ENCODE measurements at places on chromosomes 1 and 21.

DNA sequence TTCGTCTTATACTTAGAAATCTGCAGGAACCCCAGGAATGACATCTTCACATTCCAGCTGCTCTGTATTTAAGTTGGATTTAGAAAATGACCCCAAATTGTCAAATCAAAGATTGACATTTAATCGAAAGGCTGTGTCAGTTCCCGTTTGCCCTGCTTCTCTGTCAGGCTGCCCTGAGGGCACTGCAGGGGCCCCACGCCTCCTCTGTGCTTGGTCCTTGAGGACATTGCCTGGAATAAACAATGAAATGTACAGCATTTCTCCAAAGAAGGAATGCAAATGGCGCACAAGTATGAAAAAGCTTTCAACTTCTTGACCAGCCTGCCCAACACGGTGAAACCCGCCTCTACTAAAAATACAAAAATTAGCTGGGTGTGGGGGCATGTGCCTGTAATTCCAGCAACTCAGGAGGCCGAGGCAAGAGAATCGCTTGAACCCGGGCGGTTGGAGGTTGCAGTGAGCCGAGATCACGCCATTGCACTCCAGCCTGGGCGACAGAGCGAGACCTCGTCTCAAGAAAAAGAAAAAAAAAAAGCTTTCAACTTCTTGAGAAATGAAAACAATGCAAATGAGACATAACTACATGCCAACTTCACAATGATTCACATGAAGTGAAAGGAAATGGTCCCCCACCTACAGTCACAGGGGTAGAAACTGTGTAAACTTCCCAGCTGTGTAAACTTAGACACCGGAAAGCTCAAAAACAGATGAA is 3.0 kb downstream of the TMPRSS3 start:
- no peaks in the 10 kb centered on the region for H3K27me3 ChIP-seq
- H3K4me1 ChIP-seq, result peaks cover 6% of the 10 kb centered on the region
- no peak overlapping the region for H3K27ac ChIP-seq
- H3K36me3 ChIP-seq, result no peaks in the 10 kb centered on the region

GRCh38 chr1:10152709-10153284 is 57.6 kb upstream of the KIF1B start:
- H3K27me3 ChIP-seq, result no peaks in the 10 kb centered on the region
- peaks cover 13% of the 10 kb centered on the region for H3K36me3 ChIP-seq
- H3K4me3 ChIP-seq, result no peak overlapping the region
- H3K27ac ChIP-seq, result no peak overlapping the region
- peak; percentile 75 for DNase-seq

DNA sequence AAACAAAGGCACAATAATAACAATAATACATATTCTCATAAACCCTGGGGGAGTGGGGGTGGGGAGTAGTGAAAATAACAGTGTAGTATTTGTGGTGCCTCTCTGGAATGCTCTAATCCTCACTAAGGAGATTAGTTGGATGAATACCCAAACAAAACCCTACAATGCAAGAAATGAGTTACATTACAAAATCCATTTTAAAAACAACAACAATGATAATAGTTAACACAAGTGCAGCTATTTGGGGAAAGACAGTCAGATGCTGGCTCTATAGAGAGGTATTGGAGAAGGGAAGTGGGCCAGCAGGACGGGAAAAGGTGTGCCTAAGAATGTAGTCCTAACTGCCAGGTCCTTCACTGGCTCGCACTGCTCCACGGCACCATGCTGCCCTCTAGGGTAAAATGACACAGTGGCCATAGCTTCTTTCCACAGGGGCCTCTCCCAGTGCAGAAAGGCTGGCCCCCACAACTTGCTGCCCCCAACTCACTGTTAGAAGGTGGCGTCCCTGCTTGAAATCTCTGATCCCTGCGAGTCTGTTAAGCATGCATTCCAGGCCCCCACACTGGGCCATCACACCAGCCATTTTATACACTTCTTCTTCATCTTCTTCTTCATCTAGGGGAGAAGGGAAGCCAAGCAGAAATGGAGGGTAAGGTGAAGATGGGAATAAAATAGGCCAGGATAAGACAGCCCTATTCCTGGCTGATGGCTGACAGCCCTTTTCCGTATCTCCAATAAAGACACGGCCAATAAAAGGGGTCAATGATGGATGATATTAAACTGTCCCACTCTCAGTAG is 113.8 kb downstream of the UBR4 start:
- H3K27ac ChIP-seq, result no peak overlapping the region
- H3K27me3 ChIP-seq, result no peaks in the 10 kb centered on the region
- no peak overlapping the region for H3K4me3 ChIP-seq
- DNase-seq, result no peak
- no peaks in the 10 kb centered on the region for H3K4me1 ChIP-seq

- no peak overlapping the region for H3K4me3 ChIP-seq
- H3K4me1 ChIP-seq, result no peaks in the 10 kb centered on the region
- peaks cover 5% of the 10 kb centered on the region for H3K36me3 ChIP-seq
- H3K27me3 ChIP-seq, result peaks cover 9% of the 10 kb centered on the region
- DNase-seq, result no peak
Observed at GRCh38 chr1:228410671-228411070, 4.0 kb upstream of the TRIM11 start.

DNA sequence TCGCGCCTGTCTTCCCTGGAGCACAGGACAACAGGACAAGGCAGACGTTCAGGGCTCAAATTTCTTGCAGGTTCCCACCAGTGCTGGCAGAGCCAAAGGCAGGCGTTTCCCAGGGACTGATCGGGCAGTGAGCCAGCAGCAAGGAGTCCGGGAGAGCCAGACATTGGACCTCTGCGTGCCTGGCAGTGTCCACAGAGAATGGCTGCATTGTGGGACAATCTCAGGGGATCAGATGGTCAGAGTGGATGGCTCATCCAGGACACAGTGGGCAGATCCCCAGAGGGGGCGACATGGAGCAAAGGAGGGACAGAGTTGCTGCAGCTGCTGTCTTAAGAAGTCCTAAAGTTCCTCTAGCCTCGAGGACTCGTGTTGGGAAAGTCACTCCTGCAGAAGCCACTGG is 4.6 kb downstream of the TMEM63A start:
- H3K36me3 ChIP-seq, result peaks cover 28% of the 10 kb centered on the region
- no peak overlapping the region for H3K27ac ChIP-seq
- no peak overlapping the region for H3K4me3 ChIP-seq
- H3K4me1 ChIP-seq, result peaks cover 10% of the 10 kb centered on the region

DNA sequence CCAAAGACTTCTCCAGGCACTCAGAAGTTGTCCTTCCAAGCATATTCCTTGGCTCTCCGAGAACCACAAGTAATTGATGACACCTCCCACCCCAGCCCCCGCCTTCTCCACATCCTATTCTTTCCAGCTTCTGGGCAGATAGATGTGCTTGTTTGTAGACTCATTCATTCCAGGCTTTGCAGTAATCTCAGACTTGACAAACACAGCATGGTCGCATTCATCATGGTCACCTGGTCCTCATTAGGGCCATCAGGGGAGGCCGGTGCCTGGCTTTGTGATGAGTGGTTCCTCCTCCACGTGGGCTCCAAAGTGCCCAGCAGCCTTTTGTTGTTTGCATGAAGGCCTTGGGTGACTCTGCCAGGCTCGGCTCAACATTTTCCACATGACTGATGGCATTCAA is 28.5 kb upstream of the KCNE2 start:
- no peaks in the 10 kb centered on the region for H3K27me3 ChIP-seq
- no peak overlapping the region for H3K27ac ChIP-seq
- H3K36me3 ChIP-seq, result no peaks in the 10 kb centered on the region
- DNase-seq, result no peak
- H3K4me1 ChIP-seq, result no peaks in the 10 kb centered on the region

DNA sequence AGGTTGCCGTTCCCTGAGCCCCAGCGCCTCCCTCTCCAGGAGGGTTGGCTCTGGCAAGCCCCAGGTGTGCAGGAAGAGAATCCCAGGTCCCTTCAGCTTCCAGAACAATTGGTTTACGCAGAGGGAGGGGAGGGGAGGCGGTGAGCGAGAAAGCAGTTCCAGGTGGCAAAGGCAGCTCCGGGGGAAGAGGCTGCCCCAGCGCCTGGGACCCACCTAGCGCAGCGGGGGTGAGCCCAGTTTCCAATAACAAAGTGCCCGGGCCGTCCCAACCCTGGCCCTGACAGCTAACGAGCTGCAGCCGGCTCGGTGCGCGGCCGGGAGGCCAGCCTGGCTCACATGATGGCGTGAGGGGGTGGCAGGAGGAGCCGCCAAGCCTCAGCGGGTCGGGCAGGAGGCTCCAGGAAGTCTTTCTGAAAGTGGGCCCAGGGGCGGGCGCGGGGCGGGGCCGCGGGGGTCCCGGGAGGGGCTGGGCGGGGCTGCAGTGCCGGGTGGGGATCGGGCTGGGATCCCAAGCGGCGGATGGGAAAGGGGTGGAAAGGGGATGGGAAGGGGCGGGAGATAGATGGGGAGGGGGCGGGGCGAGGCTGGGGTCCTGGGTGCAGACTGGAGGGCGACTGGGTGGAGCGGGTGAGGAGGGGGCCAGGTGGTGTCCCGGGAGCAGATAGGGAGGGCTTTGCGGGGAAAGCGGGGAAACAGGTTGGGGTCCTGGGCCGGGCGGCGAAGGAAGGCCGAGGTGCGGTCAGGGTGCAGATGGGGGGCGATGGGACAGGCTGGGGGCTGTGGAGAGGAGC is 22.8 kb downstream of the DHRS3 start:
- peak; percentile 96 for DNase-seq
- H3K4me3 ChIP-seq, result peak overlapping the region; percentile 70
- peaks cover 6% of the 10 kb centered on the region for H3K4me1 ChIP-seq
- no peaks in the 10 kb centered on the region for H3K27me3 ChIP-seq
- H3K27ac ChIP-seq, result no peak overlapping the region

DNA sequence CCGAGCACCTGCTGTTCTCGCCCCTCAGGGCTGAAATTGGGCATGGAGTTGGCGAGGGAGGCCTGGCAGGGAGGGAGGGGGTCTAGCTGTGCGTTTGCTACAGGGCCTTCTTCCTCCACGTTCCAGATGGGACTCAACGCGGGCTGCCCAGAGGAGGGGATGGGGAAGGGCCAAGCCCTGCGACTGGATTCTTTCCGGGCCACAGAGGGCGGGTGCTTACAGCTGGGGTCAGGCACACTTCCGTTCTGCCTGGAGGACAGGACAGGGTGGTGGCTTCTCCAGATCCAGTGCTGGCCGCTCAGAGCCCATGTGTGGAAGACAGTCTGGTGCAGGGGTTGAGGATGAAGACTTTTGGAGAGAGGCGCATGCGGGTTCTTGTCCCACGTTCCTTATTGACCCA is 90.0 kb downstream of the EDEM3 start:
- no peak overlapping the region for H3K27ac ChIP-seq
- H3K36me3 ChIP-seq, result no peaks in the 10 kb centered on the region
- peak; percentile 47 for DNase-seq
- H3K4me3 ChIP-seq, result no peak overlapping the region
- no peaks in the 10 kb centered on the region for H3K27me3 ChIP-seq
- H3K4me1 ChIP-seq, result peaks cover 5% of the 10 kb centered on the region

- no peak overlapping the region for H3K4me3 ChIP-seq
- no peak for DNase-seq
- H3K4me1 ChIP-seq, result no peaks in the 10 kb centered on the region
Observed at GRCh38 chr1:110463725-110464124, 12.8 kb downstream of the PROK1 start.

DNA sequence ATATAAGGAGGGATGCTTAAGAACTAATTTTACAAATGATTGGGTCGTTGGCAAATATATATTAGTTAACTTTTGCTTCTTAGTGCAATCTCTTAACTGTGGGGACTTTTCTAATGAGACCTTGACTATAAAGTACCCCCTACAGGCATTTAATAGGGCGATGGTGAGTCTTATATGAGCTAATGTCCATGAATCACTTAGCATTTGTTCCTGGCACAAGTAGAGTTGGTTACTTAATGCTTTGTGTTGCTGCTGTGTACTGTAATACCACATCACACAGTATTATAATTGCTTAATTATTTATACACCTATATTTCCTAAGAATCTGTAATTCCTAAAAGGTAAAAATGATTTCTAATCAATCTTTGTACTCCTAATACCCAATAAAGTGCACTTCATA is 25.3 kb upstream of the TMCO1 start:
- no peaks in the 10 kb centered on the region for H3K27me3 ChIP-seq
- H3K4me1 ChIP-seq, result no peaks in the 10 kb centered on the region
- no peak overlapping the region for H3K4me3 ChIP-seq
- no peak for DNase-seq
- H3K27ac ChIP-seq, result no peak overlapping the region
- no peaks in the 10 kb centered on the region for H3K36me3 ChIP-seq

- no peak overlapping the region for H3K4me3 ChIP-seq
- H3K27ac ChIP-seq, result no peak overlapping the region
- no peaks in the 10 kb centered on the region for H3K4me1 ChIP-seq
- H3K36me3 ChIP-seq, result no peaks in the 10 kb centered on the region
- no peak for DNase-seq
Observed at GRCh38 chr1:198923993-198924392, 285.2 kb downstream of the PTPRC start.

DNA sequence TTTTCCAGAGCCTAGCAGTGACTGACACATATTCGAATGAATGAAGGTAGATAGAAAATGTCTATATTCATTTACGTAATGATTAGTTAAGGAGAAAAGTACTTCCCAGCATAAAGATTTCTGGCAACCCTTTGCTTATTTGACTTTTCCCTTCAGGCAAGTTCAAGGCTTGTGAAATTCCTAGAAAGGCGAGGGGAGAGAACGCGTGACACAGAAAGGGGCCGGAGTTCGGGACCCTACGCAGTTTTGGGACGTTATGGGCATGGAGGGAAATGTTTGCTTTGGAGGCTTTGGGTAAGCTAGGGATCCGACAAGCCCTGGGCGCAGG is 472 bp upstream of the USP25 start:
- H3K4me1 ChIP-seq, result no peaks in the 10 kb centered on the region
- no peak for DNase-seq
- peaks cover 3% of the 10 kb centered on the region for H3K36me3 ChIP-seq
- no peaks in the 10 kb centered on the region for H3K27me3 ChIP-seq
- peak overlapping the region; percentile 84 for H3K4me3 ChIP-seq

DNA sequence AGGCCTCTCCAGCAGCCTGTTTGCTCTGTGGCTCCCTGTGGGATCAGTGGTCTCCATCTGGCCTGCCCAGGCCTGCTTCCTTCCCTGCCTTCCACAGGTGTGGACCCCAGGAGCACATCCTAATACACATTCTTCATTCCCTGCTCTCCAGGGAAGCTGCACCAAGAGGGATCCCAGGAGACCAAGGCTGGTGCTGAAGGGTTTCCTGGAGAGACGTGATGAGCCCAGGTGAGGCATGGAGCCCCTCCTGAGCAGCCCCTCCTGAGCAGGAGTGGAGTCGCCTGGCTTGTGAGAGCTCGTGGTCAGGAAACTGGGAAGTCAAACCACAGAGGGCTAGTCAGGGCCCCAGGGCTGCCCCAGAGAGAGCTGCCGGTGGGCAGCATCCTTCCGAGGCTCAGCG is 561.4 kb downstream of the MATN1 start:
- no peaks in the 10 kb centered on the region for H3K36me3 ChIP-seq
- H3K4me1 ChIP-seq, result peaks cover 2% of the 10 kb centered on the region
- no peak overlapping the region for H3K4me3 ChIP-seq
- H3K27me3 ChIP-seq, result no peaks in the 10 kb centered on the region
- DNase-seq, result no peak
- H3K27ac ChIP-seq, result no peak overlapping the region

- no peaks in the 10 kb centered on the region for H3K27me3 ChIP-seq
- no peaks in the 10 kb centered on the region for H3K4me1 ChIP-seq
- H3K36me3 ChIP-seq, result no peaks in the 10 kb centered on the region
- DNase-seq, result no peak
- H3K27ac ChIP-seq, result no peak overlapping the region
Observed at GRCh38 chr1:77899647-77900320, 11.4 kb downstream of the NEXN start.

- H3K27ac ChIP-seq, result no peak overlapping the region
- no peaks in the 10 kb centered on the region for H3K36me3 ChIP-seq
- H3K4me1 ChIP-seq, result peaks cover 11% of the 10 kb centered on the region
- H3K4me3 ChIP-seq, result peak overlapping the region; percentile 16
- H3K27me3 ChIP-seq, result no peaks in the 10 kb centered on the region
Observed at GRCh38 chr1:16164213-16165072, 8.6 kb upstream of the EPHA2 start.
